DMS79 (cell line): ENCODE measurements at places on chromosomes 6 and 20.

DNA sequence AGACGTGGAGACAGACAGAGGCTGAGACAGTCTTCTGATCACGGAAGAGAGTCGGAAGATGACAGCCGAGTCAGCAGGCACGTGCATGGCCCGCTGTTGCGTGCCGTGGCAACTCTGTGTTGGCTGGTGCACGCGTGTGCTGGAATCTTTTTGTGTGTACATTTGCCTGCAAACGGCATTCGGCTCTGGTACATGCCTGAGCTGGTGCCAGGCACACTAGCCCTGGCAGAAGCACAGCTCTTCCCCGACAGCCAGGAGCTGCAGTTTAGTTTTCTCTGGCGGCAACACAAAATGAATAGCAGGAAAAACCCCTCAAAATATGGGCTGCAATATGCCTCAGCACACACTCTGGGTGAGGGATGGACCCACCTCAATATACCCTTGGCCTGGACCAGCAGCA lies 769 bp upstream of the PDYN start:
- DNase-seq = no peak

DNA sequence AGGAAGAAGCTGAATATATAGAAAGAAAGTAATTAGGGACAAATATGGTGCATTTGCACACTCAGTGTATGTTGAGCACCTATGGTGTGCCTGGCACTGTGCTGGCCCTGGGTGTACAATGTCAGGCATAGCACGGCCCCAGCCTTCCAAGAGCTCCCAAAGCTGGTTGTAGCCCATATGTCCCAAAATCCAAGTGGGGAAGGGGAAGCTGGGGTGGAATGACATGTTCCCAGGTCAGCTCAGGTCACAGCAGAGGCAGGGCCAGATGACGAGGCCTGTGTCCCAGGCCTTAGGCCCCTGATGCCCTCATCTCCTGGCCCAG lies 170.0 kb downstream of the VEGFA start:
- no peak for DNase-seq

- no peak for DNase-seq
Measured at GRCh38 chr6:57263739-57264138, 41.6 kb upstream of the RAB23 start.

- no peak for DNase-seq
Measured at GRCh38 chr6:14804001-14804784, 441.7 kb upstream of the JARID2 start.

- no peak for DNase-seq
Measured at GRCh38 chr20:23140991-23141390, 54.9 kb upstream of the CD93 start.

GRCh38 chr6:52640170-52640569 lies 30.7 kb upstream of the TMEM14A start:
- no peak for DNase-seq

DNA sequence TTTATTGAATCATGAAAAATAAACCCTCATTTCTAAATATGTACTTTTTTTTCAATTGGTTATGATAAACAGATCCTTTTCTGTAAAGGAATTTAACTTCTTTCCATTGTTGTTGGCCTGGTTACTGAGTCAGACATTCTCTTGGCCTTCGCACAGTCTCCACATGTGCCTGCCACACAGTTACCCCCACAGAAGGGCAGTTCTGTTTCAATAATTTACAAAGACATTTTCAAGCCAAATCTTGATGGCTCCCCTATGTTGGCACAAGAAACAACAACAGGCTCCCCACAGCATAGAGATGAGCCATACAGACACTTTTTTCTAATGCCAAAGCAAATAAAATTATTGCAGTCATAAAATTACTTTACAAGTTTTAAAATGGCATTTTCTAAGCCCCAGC lies 55.6 kb upstream of the BEND6 start:
- DNase-seq = no peak

GRCh38 chr20:17969884-17970409 lies 1.1 kb downstream of the MGME1 start:
- DNase-seq = no peak

GRCh38 chr20:62590309-62591121 lies 51.8 kb upstream of the SLCO4A1 start:
- DNase-seq = no peak

GRCh38 chr6:131948692-131949619 lies 2.2 kb downstream of the CCN2 start:
- DNase-seq = no peak

- no peak for DNase-seq
Measured at GRCh38 chr20:50387996-50388332, 122.2 kb upstream of the PTPN1 start.

DNA sequence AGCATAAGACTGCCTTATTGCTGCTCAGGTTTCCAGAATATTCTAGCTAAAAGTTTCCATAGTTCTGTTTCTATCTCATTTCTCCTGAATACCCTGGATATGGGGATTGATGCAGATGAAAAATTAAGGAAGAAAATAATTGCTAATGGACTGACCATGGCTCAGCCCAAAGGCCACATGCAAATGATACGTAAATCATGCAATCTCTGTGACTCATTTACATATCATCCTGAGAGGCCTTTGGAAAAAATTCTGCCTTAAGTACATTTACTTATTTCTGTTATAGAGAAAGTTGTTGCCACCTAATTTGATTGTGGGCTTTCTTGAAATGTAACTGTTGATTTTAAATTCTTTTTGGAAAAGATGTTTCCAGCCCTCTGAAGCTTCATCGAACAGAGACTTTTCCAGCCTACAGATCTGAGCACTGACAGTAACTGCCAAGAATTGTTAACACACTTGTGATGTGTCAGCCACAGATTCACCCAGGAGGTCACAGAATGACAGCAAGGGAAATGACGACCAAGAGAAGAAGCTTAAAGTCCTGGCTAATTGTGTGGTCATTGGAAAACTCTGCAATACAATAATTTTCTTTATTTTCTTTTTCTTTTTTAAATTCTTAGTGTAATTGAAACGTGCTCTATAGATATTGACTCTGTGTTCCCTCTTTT lies 174.8 kb downstream of the DOK5 start:
- DNase-seq = no peak

DNA sequence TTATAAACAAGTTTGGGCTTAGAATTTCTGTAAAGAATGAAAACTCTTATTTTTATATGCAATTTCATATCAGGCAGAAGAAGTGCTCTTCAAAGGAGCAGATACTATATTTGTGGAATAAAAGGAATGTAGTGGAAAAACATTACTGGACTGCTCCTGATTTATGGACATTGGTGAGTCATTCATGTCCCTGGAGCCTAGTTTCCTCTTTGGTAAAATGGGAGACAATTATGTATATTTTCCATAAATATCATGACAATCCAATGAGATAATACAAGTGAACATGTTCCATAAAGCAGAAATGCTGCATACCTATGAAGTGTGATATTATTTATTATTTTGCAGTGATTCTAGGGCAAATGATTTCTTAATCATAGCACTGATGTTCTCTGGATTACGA lies 445.8 kb upstream of the CITED2 start:
- DNase-seq = no peak

DNA sequence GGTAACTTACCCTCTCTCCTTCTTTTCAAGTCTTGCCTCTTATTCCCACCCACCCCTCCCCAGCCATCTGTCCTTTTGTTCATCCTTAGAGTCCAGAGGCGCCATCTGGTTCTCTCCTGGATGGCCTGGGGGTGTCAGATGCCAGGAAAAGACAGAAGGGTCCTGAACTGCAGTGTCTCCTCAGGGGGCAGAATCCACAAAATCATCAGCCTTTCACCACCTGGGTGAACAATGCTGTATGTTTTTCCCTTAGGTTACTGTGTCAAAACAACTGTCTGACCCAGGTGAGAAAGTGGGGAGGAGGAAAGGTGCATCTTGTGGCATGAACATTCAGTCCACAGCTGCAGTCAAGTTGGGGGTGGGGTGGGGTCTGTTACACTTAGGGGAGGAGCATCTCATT lies 47.9 kb upstream of the FYN start:
- DNase-seq = no peak

GRCh38 chr20:64009811-64010387 lies 26.1 kb upstream of the C20orf204 start:
- no peak for DNase-seq

DNA sequence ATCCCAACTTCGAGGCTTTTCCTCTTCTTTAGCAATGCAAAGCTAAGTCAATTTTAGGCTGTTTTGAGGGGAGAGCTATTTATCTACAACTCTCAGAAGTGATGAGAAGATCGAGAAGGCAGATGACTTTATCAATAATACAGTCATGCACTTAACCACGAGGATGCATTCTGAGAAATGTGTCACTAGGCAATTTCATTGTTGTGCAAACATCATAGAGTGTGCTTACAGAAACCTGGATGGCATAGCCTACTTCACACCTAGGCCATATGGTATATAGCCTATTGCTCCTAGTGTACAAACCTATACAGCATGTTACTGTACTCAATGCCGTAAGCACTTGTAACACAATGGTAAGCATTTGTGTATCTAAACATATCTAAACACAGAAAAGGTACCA lies 66.6 kb downstream of the PRND start:
- no peak for DNase-seq

- no peak for DNase-seq
Measured at GRCh38 chr20:57512432-57512831, 12.5 kb downstream of the CTCFL start.

GRCh38 chr20:49925901-49926454 lies 10.2 kb upstream of the RNF114 start:
- no peak for DNase-seq

DNA sequence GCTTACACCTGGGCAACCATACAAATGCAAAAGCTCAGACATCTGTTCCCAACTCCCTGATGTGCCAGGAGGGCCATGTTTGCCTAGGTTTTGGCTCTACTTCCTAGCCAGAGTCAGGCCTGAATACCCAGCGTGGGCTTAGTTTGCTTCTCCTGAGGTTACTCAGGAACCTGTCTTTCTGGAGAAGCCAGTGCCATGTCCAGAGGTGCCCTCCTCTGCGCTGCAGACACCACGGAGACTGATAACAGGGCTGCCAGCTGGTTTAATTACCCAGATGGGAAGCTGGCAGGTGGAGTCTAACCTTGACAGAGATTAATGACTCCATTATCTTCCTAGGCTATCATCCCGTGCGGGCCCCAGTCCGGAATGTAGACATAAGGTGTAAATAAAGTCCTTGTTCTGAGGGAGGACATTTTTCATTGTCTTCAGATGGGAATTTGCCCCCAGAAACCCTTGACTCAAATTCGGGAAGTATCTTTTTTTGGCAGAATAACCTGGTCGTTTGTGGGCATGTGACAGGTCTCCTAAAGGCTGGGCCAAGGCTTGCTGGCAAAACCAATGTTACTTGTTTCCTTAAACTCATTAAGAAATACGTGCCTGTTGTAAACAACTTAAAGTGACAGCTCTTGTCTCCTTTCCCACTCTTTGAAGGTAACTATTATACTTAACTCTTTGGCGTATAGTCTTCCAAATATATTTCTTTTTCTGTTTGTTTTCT lies 29.2 kb upstream of the ZNFX1 start:
- no peak for DNase-seq

DNA sequence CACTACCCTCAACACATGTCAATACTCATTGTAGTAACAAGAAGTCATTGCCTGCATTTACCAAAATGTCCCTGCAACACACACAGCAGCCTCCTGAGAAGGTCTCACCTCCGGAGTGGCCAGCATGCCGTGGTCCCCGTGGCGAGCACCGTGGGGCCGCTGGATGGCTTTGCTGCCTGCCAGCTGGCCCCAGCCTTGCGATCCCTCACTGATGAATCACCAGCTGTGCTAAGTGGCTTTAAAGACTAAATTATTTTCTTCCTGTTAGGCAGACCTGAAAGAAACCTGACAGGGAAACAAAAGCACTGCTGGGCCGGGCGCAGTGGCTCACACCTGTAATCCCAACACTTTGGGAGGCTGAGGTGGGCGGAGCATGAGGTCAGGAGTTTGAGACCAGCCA lies 306.7 kb downstream of the CDH4 start:
- no peak for DNase-seq

- DNase-seq = no peak
Measured at GRCh38 chr6:7171119-7171518, 63.4 kb downstream of the RREB1 start.
